AG20443 (cell line): ENCODE measurements at places on chromosomes 5 and 9.
A peak's percentile ranks its signal among the peaks of the same experiment; 100 is the strongest.

DNA sequence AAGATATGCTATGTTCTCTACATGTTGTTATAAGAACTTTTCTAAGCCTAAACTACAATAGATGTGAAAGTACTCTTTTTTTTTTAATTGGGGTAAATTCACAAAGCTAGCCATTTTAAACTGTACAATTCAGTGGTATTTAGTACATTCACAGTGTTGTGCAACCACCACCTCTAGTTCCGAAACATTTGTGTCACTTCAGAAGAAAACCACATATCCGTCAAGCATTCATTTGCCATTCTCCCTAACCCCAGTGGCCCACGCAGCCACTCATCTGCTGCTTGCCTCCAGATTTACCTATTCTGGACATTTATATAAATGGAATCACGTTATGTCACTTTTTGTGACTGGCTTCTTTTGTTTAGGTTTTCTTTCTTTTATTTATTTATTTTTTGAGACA, 43.1 kb downstream of the SPTAN1 start:
- DNase-seq: no peak

- DNase-seq: no peak
These were observed 109.7 kb downstream of the MSX2 start for GRCh38 chr5:174834081-174834480.

DNA sequence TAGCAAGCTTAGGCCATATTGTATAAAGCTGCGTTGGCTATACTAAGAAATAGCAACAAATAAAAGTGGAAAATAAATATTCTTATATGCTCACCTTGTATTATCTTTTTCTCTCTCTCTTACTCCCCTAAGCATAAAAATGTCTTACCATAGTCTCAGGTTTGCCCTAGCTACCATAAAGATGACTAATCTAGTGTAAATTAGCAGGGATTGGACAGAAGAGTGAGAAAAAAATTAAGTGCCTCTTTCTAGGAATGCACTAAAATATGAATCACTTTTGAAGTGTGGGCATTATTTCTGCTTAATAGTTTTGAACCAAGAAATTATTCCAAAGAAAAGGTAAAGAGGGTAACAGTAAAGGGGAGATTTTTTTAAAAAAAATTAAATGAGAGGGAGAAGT, 201.3 kb downstream of the HINT1 start:
- no peak for DNase-seq

GRCh38 chr9:122941582-122942234, 888 bp downstream of the RABGAP1 start:
- peak; percentile 56 for DNase-seq

DNA sequence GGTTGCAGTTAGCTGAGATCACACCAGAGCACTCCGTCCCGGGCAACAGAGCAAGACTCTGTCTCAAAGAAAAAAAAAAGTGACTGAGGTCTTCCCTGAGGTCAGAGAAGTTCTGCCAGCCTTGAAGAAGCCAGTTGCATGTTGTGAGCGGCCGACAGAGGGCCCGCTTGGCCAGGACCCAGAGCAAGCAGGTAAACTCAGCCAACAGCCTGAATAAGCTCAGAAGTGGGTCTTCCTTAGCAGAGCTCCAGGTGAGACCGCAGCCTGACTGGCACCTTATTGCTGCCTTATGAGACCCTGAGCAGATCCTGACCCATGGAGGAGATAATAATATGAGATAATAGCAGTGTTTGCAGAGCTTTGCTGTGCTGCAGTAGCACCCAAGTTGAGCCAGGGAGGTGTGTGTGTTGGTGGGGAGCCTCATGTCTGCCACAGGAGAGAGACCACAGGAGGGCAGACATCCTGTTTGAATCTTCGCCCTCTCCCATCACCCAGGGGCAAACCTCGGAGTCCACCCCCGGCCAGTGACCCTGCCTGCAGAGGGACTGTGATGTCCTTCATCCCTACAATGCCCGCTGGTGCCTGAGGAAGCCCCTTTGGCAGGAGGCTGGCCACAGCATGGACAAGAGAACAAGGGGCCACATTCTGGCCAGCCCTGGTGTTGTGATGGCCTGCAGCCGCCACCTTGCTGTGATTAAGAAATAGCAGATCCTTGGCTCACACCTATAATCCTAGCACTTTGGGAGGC, 10.8 kb upstream of the BARX1 start:
- peak; percentile 11 for DNase-seq

- DNase-seq: no peak
These were observed 343.1 kb downstream of the ZSWIM6 start for GRCh38 chr5:61675015-61675692.

GRCh38 chr9:121658166-121658565, 6.7 kb downstream of the DAB2IP start:
- DNase-seq: peak; percentile 32

GRCh38 chr5:172840432-172841154, 6.5 kb downstream of the ERGIC1 start:
- no peak for DNase-seq

- DNase-seq: no peak
These were observed 103.3 kb upstream of the ADAMTS19 start for GRCh38 chr5:129356846-129357245.

- no peak for DNase-seq
These were observed 183.0 kb upstream of the TRIM32 start for GRCh38 chr9:116504081-116504480.

DNA sequence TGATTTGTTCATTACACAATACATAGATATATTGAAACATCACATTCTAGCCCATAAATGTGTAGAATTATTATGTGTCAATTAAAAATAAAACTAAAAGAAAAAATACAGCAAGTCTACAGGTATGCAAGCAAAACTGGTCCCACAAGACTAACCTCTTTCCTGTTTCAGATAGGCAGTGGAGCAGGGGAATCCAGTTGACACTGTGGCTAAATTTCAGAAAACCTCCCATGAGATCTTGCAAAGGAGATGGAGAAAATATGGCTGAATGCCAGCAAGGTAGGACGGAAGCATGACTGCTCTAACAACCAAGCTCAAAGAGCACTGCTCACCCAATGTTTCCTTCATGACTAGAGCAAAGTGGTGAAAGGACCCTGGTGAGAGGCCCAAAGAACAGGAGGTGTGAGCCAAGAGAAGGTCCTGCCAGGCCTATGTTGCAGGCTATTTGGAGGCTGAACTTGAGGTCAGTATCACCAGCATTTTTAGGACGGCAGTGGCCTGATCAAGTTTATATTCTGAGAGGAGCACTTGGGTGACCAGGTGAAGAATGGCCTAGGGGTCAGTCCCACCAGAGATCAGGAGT, 1.1 kb upstream of the SH3TC2 start:
- no peak for DNase-seq

GRCh38 chr5:132269635-132270334, 12.3 kb downstream of the PDLIM4 start:
- DNase-seq: no peak

GRCh38 chr5:118015511-118015910, 972.8 kb downstream of the DTWD2 start:
- DNase-seq: no peak

DNA sequence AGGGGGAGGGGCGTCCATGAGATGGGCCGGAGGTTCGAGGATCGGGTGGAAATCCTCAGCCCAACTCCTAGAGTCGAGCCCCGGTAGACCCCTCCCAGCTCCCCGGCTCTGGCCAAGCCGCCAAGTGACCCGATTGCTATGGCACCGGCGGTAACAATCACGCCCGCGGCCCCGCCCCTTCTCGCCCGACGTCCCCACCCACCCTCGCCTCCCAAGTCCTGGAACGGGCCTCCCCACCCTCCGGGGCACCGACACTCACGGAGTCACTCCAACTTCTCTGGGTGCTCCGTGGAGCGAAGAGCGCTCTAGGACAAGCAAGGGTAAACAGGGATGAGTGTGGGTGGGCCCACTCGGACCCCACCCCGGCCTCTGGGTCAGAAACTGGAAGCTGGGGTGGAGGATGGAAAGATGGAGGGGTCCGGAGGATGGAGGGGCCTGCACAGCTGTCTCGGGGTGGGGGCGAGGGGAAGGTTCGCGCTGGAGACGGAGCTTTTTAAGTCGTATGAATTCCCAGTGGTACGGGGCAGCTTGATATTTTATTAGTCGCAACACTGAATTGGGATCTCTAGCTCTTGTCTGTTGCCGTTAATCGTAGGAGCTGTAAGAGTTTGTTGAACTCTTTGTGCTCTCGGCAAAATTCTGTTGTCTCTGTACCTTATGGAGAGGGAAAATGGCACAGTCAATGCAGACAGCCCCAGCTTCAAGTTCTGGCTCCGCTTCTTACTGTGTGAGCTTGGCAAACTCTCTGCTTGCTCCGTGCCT, at the start of gene SPACA9:
TSS of gene SPACA9 (plus strand) at position 204 of the 762 bp plus-strand sequence. CDS start 5,050 bp downstream, outside the sequence.
- DNase-seq: peak; percentile 94

- DNase-seq: no peak
These were observed 14.8 kb upstream of the PSMD5 start for GRCh38 chr9:120857481-120857880.

- DNase-seq: no peak
These were observed 79.5 kb downstream of the SEMA4D start for GRCh38 chr9:89418474-89418845.

GRCh38 chr5:77892061-77893010, 116.2 kb upstream of the TBCA start:
- DNase-seq: no peak

DNA sequence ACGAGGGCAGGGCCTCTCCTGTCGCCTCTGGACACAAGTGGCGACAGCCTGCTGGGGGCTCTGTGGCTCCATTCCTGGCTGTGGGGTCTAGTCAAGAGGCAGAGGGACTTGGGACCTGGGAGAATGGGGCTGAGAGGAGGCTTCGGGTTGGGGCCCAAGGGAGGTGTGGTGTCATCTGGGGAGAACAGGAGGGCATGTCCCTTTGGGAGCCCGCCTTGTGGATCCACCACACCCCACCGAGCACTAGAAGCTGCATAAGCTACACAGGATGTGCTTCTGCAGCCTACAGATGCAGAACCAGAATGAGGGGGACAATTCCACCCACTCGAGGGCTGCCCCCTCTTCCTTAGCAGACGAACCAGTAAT, 3.9 kb upstream of the MAN1B1 start:
- DNase-seq: no peak

GRCh38 chr5:136056336-136056735, 27.5 kb downstream of the TGFBI start:
- no peak for DNase-seq

DNA sequence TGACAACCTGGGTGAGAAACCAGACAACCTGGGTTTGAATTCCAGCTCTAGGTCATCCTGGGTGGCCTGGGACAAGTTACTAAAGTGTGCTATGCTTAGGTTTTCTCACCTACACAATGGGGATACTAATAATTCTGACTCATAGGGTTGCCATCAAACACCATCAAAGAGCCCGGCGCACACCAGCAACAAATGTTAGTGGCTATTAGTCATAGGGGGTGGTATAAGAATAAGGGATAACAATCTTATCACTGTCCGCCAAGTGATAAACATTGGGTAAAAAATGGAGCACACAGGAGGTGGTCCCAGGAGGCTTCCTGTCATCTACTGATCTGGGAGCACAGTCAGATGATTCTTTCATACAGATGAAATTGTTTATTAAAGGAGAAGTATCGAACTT, 61.4 kb upstream of the AFAP1L1 start:
- no peak for DNase-seq

DNA sequence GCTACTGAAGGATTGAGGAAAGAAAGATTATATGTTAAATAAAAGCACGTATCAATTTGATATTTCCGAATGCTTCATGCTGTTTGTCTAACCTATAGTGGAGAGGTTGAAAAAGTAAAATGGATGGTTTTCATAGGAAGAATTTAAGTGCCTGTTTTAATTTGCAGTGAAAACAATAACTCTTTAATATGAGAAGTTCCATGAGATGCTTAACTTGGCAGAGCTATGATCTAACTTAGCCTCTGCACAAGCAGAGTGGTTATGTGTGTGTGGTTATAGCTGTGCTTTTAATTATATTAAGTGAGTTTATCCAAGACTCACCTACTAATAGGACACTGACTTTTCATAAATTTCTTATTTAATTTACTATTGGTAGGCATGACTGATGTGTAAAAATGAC, 57.4 kb downstream of the AOPEP start:
- no peak for DNase-seq

- DNase-seq: no peak
These were observed 106.8 kb downstream of the MAPKAP1 start for GRCh38 chr9:125600194-125600593.
